ENCODE measurements at places on chromosomes 11 and 22.

- DNase-seq: no peak
These were observed 119.3 kb downstream of the METTL15 start for GRCh38 chr11:28227460-28227859.

- peak; percentile 76 for DNase-seq
These were observed 29.9 kb downstream of the TPST2 start for GRCh38 chr22:26559961-26560575.

DNA sequence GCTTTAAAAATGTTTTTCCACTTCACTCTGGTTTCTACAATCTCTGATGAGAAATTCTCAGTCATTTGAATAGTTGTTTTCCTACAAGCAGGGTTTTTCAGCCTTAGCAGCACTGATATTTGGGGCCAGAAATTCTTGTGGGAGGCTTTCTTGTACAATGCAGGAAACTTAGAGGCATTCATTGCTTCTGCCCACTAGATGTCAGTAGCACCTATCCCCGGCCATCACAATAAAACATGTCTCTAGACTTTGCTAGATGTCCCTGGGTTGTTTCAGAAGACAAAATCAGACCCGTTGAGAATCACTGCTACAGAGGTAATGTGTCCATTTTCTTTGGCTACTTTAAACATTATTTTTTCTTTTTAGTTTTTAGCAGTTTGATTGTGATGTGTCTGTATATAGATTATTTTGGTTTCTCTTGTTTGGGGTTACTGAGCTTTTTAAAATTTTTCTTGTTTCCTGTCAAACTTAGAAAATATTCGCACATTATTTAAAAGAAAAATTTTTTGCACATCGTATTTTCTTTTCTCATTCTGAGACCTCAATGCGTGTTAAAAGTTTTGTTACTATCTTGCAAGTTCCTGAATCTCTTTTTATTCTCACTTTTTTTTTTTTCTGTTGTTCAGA, 60.8 kb upstream of the CCDC179 start:
- DNase-seq: peak; percentile 9

GRCh38 chr11:19868281-19868821, 155.7 kb downstream of the NAV2 start:
- no peak for DNase-seq

GRCh38 chr11:70129051-70129592, 51.0 kb downstream of the ANO1 start:
- no peak for DNase-seq

DNA sequence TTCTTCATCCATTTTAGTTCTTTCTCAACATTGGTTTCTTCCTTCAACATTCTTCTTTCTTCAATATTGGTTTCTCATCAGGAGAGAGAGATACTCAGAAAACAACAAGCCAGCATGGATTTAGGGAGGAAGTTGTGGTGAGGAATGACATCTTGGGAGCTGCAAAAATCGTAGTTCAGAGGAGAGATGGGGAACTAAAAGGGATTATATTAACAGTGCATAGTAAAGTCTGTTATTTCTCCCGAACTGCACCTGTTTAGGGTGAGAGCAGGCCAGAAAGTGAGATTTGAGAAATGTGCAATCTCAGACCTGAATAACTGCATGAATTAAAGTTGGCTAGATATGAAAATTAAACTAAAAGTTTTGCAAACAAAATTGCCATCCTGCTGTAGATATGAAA, 94.5 kb downstream of the CASP12 start:
- peak; percentile 25 for DNase-seq

DNA sequence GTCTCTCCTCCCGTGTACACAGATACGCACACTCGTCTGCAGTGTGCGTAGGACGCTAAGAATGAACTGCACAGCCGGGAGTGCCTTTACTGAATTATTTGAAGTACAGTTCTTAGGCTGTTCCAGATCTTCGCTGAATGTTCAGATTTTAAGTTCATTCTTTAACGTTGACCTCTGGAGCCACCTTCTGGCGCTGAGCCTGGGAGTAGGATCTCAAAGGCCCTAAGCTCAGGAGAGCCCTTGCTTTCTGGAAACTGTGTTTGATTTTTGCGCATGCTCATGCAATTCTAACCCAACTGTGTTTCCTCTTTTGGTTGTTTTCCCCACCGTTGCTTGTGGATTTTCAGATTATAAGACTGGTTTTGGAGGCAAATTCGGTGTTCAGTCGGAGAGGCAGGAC, 22.8 kb downstream of the CTTN start:
- DNase-seq: peak; percentile 31

GRCh38 chr11:85595285-85595884, 31.8 kb downstream of the DLG2 start:
- DNase-seq: peak; percentile 24

DNA sequence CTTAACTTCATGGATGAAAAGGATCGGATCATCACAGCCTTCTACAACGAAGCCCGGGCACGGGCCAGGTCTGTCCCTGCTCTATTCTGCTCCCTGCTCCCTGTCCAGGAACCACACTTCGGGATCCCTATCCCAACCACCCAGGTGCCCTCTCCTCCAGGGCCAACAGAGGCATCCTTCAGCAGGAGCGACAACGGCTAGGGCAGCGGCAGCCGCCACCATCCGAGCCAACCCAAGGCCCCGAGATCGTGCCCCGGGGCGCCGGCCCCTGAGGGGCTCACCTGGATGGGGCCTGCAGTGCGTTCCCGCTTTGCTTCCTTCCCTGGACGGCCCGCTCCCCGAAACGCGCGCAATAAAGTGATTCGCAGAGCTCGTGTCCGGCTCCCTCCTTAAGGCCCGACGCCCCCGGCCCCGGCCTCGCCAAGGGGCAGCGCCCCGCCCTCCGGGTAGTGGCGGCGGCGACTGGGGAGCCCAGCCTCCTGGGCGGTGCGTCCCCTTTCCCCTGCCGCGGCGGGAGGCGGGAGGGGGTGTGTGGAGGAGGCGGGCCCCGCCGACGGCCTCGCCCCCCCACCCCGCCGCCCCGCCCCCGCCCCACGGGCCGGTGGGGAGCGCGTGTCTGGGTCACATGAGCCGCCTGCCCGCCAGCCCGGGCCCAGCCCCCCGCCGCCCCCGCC, at the start of gene VEGFB:
Gene VEGFB, plus strand, starts transcription at position 672 of the 674 bp plus-strand sequence. CDS start 250 bp downstream, outside the sequence.
- DNase-seq: peak; percentile 62

GRCh38 chr11:115605871-115606497, 101.8 kb upstream of the CADM1 start:
- no peak for DNase-seq

DNA sequence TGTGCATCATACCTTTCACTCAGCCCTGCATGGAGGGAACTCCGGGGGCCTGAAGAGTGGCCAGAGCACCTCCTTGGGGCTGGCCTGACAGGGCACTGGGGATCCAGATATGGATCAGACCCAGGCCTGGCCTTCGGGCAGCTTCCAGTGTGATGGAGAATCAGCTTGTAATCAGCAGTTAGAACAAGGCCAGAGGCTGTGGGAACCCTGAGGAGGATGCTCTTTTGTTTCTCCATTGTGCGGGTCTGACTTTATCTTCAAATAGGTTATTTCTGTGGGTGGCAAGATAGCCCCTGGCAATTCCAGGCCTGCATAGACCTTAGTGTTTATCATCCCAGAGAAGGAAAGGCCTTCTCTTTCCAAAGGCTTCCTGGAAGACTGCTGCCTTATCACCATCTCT, 12.3 kb downstream of the DGAT2 start:
- DNase-seq: no peak

All from inflammatory macrophage (primary cell).